ENCODE measurements at places on chromosomes 16 and 17.

- DNase-seq: no peak
Observed at GRCh38 chr17:28997806-28998205, 8.0 kb downstream of the SEZ6 start.

GRCh38 chr17:75601057-75601987, 13.7 kb downstream of the MYO15B start:
- DNase-seq: peak; percentile 47

- DNase-seq: no peak
Observed at GRCh38 chr17:55444471-55445441, 23.1 kb upstream of the MMD start.

DNA sequence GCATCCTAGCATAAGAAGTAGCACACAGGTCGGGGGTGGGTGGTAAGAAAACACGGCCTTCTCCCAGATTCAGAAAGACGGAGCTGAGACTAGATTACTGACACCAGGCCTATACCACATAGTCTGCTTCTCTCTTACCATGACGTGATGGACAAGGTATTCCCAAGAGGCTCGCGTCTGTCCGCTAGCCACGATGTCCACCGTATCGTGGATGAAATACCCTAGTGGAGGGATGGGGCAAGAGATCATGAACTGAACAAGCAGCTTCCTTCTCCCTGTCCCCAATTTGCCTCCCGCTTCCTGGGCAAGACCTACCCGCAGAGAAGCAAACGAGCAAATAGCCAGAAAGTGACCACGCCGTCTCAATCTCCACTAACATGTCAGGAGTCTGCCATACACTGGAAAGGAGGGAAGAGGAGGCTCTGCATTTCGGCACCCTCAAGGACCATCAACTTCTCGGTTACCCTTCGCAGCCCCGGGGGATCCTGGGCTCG, 820 bp downstream of the TLCD1 start:
- DNase-seq: no peak

GRCh38 chr16:28081391-28081968, 18.0 kb upstream of the GSG1L start:
- DNase-seq: no peak

DNA sequence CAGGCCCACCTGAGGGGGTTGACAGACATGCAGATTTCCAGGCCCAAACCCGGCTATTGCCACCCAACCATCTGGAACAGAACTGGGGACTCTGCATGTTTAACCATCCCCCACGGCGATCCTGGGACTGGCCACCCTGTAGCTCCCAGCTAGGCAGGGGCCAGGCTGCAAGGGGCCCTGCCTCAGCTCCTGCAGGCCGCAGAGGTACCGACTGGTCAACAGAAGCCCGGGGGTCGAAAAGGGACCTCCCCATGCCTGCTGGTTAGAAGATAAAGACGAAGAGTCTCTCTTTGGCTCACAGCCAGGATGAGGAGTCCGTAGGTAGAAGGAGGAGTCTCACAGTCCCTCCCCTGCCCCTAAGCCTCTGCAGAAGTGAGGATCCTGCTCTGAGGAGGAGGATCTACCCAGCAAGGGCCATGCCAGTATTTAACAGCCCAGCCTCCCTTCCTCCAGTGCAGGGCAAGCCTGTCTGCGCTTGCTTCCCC, 223.4 kb upstream of the TNRC6C start:
- no peak for DNase-seq

DNA sequence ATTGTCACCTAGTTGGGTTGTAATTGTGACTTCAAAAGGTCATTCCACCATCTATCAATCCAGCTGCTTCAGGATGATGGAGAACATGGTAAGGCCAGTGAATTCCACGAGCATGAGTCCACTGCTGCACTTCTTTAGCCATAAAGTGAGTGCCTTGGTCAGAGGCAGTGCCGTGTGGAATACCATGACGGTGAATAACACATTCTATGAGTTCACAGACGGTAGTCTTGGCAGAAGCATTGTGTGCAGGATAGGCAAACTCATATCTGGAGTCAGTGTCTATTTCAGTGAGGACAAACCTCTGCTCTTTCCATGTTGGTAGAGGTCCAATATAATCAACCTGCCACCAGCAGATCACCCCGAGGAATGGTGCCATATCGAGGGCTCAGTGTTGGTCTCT, 650.9 kb downstream of the KCNJ2 start:
- no peak for DNase-seq

DNA sequence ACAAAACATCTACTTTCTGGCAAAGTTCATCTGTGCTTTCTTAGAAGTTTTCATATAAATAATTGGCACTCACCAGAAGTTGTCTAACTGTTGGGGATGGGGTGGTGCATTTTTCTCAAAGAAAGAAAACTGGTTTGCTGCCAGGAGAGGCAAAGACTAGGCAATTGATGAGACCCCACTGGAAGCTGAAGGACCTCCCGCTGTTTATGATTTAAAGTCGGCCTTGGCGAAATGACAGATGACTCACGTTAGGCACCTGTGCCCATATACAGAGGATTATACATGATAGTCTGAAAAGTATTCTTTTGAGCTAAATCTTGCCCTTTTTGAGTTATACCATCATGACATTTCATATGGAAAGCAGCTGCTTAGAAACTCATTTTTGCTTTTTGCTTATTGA, 193.0 kb upstream of the ZFHX3 start:
- no peak for DNase-seq

DNA sequence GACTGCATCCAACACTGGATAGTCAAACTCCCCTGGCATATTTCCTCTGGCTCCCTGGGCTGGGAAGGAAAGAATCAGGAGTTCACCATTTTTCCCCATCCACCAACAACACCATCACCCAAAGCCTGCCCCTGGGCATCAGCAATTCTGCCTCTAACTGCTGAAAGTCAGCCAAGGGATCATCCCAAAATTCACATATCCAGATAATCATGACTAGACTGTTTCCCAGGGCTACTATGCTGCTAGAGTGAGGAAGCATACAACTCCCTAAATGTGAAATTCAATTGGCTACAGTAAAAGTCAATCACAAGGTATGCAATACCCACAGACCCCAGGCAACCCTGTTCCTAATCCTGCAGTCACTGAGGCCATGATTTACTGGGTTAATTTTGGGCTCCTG, 230.6 kb downstream of the C16orf95 start:
- DNase-seq: no peak

GRCh38 chr16:6684076-6684673, 648.5 kb upstream of the RBFOX1 start:
- no peak for DNase-seq

All from stimulated activated CD8-positive, alpha-beta memory T cell treated with anti-CD3 and anti-CD28 coated beads, Interleukin-7, amount 100 ng/mL, for 24 hours (primary cell).